WTC11 (cell line): ENCODE measurements at places on chromosomes 5 and 9. TPM values are rescaled to one million over a fixed set of nuclear protein-coding genes. Genes with fewer than 3 reads are reported as not detected.

IFNK gene
- not detected in 3 replicates for total RNA-seq

DNA sequence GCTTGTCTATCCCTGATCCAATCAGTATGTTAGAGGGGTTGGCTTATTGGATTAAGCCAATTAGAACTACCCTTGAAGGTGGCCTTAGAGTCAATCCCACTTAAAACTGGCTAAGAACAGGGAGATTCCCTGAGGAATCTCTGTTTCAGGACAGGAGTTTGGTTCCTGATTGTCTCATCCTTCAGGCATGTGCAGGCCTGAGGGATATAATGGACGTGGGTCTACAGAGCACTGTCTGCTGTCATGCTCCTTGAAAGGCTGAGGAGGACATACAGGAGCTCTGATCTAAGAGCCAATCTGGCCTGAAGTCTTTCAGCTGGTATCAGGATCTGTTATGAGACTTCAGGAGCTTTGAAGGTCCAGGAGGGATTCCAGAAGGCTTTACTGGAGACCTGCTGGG, 36.2 kb upstream of the PRXL2C start:
- H3K27ac ChIP-seq, result no peak overlapping the region
- no peak overlapping the region for H3K4me3 ChIP-seq
- peaks cover 3% of the 10 kb centered on the region for H3K4me1 ChIP-seq
- peaks cover 29% of the 10 kb centered on the region for H3K36me3 ChIP-seq

DNA sequence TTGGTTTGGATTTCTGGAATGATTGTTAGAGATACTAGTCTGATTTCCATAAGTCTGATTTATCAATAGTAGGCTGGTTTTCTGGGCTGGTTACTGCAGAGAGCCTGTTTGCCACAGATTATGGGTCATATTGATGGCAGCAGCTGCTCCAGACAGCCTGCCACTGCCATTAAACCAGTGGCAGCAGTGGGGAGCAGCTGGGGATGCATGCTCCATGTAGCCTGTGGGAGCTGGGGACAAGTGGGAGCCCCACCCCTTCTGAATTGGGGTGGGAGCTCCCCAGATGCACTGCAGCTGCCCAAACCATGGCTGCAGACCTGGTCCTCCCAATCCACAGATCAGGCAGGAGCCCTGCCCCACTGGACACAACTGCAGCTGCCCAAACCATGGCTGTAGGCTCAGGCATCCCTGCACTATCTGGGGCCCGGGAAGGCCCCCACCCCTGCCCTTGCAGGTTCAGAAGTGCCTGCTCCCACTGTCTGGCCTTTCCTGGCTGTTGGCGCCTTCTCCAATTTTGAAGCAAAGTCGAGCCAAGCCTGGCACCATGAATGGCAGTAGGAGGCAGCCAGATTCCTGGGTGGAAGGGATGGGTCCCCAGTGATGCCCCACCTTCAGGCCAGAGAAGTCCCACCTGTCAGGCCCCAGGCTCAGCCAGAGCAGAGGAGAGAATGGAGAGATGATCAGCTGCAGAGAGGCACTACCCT, 402.9 kb upstream of the TYRP1 start:
- no peaks in the 10 kb centered on the region for H3K36me3 ChIP-seq
- H3K4me1 ChIP-seq, result peaks cover 9% of the 10 kb centered on the region
- no peak overlapping the region for H3K4me3 ChIP-seq
- DNase-seq, result no peak
- H3K27me3 ChIP-seq, result no peaks in the 10 kb centered on the region

GRCh38 chr5:12099296-12099695, 195.1 kb upstream of the CTNND2 start:
- no peaks in the 10 kb centered on the region; the same call in 1 of the 2 replicates for H3K27me3 ChIP-seq
- H3K36me3 ChIP-seq, result no peaks in the 10 kb centered on the region
- no peak for DNase-seq
- H3K27ac ChIP-seq, result no peak overlapping the region
- H3K4me3 ChIP-seq, result no peak overlapping the region
- H3K4me1 ChIP-seq, result peaks cover 6% of the 10 kb centered on the region

DNA sequence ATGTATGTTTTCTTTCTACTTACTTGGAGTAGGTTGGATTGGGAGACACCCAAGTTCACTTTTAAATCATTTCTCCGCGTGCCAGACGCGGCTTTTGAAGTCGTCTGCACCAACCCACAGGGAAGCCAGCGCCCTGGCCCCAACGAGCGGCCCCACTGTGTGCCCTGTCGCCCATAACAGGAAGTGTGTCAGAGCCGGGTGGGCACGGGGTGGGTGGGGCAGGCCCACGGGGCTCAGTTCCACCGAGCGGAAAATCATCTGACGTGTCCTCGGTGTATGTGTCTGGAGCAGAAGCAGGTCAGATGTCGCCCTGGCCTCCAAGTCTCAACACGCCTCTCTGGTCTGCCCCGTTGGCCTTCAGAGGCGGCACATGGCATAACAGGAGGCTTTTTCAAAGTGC, 22.7 kb upstream of the SMIM23 start:
- DNase-seq, result no peak
- peaks cover 12% of the 10 kb centered on the region for H3K36me3 ChIP-seq
- H3K27me3 ChIP-seq, result no peaks in the 10 kb centered on the region
- H3K4me1 ChIP-seq, result no peaks in the 10 kb centered on the region

DNA sequence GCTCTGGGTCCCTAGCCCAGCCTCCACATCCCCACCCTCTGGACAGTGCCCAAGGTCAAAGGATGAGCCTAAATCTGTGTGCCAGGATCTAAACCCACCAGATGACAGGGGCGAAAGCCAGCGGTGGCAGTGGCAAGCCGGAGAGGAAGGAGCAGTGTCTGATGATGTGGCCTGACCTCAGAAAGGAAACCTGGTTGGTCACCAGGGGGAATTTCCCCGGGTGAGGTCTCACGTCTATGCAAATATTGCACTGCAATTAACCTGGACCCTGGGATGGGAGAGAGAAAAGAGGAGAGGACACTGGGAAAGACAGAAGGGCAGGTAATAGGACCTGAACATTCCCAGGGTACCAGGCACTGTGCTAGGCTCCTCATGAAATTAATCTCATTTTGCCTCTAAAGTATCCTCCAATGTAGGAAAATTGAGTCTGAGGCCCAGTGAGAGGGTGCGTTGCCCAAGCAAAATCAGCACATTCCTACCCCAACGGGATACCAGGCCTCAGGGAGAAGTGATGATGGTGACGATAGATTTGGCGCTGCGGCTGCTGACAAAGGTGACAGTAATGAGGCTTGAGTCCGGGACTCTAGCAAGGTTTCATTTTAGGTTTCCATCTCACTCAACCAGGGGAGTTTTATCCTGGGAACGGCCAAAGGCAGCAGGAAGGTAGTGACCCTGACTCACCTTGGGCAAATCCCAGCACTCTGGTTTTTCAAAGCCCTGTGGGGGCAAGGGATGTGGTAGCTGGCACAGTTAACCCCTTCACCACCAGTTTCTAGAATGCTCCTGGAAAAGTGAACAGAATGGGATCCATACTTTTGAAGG, 13.4 kb upstream of the TNIP1 start:
- H3K27ac ChIP-seq, result no peak overlapping the region
- H3K36me3 ChIP-seq, result no peaks in the 10 kb centered on the region
- DNase-seq, result no peak
- no peaks in the 10 kb centered on the region for H3K27me3 ChIP-seq
- H3K4me3 ChIP-seq, result no peak overlapping the region

DNA sequence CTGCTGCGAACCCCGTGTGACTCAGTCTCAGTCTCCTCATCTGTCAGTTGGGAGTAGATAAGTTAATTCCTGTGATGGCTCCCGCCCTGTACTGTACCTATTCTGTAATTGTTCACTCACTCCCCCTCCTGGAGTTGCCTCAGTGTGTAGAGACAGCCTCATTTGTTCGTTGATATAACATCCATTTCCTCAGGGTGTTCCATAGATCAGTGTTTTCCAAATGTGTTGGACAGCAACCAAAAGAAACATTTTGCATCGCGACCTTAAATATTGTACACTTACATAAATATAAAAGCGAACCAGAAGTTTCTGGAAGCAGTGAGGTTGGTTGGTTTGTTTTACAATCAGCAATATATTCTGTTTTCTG, 698 bp downstream of the NFX1 start:
- no peaks in the 10 kb centered on the region for H3K27me3 ChIP-seq
- no peak for DNase-seq
- peak overlapping the region; percentile 99 for H3K4me3 ChIP-seq
- H3K27ac ChIP-seq, result peak overlapping the region; percentile 99
- peaks cover 14% of the 10 kb centered on the region for H3K4me1 ChIP-seq

DNA sequence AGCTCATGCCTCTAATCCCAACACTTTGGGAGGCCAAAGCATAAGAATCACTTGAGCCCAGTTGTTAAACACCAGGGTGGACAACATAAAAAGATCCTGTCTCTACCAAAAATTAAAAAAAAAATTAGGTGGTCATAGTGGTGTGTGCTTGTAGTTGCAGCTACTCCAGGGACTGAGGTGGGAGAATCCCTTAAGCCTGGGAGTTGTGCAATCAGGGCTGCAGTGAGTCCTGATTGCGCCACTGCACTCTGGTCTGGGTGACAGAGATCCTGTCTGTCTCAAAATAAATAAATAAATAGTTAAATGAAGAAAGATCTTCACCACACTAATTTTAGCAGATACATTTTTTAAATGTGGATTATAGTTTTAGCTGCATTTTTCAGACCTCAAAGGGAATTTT, 433.2 kb downstream of the MAT2B start:
- no peaks in the 10 kb centered on the region for H3K36me3 ChIP-seq
- H3K27me3 ChIP-seq, result no peaks in the 10 kb centered on the region
- DNase-seq, result no peak
- H3K27ac ChIP-seq, result no peak overlapping the region

DNA sequence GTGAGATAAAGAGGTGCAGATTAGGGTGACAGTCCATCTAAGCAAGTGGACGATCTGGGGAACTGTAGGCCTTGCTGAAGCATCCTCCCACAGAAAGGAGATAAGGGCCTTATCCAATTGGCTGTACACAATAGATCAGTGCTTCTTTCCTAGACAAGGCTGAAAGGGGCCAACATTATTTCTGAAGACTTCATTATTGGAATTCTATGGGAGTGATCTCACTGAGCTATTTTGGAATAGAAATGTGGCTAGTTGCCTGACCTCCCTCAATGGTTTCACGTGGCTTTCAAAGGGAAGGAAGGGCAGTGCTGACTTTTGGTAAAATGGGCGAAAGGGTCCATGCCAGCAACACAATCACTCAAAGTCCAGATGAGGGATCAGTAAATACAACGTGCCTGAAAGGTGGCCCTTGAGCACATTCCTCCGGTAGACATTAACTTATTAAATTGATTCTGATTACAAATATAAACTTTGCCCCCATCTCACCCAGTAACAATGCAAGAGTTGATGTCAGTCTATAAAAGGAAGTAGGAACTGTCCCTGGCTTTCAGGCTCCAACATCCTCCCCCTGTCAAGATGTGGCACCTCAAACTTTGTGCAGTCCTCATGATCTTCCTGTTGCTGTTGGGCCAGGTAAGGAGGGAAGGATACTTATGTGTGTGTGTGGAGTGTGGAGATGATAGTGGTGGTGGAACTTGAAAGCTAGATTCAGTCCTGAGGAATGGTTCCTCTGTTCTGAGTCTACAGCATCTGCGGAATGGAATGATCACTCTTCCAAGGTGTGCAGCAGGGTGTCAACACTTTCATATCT, at the start of gene LEAP2:
LEAP2 (plus strand) TSS at position 550 of the 811 bp plus-strand sequence; CDS start at position 577, 27 bp downstream.
- no peaks in the 10 kb centered on the region for H3K4me1 ChIP-seq
- no peak within 1 kb of the TSS; the same call in 1 of the 2 replicates for H3K27ac ChIP-seq
- no peak for DNase-seq
- H3K36me3 ChIP-seq, result peaks cover 22% of the 10 kb centered on the region

- peaks cover 6% of the 10 kb centered on the region for H3K4me1 ChIP-seq
- H3K27ac ChIP-seq, result no peak overlapping the region
- H3K27me3 ChIP-seq, result no peaks in the 10 kb centered on the region
- H3K4me3 ChIP-seq, result no peak overlapping the region
- H3K36me3 ChIP-seq, result no peaks in the 10 kb centered on the region
Measured at GRCh38 chr5:133509742-133510079, 102.6 kb downstream of the FSTL4 start.

DNA sequence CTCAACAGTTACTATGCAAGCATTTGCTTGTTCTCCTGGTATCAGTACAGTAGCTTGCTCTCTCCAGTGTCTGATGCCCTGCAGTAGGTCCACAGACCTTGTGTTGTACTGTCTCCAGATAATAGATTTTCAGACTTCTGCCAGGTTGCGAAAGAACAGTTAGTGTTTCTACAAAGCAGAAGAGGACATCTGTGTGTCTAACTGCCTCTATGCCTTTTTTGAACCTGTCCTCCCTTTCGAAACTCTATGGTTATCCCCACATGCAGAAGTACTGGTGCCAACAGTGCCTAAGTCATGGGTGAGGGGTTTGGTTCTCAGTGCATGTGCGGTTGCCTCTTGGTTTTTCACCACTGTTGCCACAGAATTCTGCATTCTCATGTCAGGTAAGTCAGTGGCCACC, 45.9 kb downstream of the KCNN2 start:
- H3K27ac ChIP-seq, result no peak overlapping the region
- H3K36me3 ChIP-seq, result no peaks in the 10 kb centered on the region
- DNase-seq, result no peak
- H3K27me3 ChIP-seq, result no peaks in the 10 kb centered on the region
- H3K4me1 ChIP-seq, result peaks cover 37% of the 10 kb centered on the region
- H3K4me3 ChIP-seq, result no peak overlapping the region

GRCh38 chr5:140205952-140206351, 31.0 kb downstream of the CYSTM1 start:
- no peaks in the 10 kb centered on the region for H3K27me3 ChIP-seq
- no peak overlapping the region for H3K4me3 ChIP-seq
- H3K36me3 ChIP-seq, result no peaks in the 10 kb centered on the region
- peaks cover 12% of the 10 kb centered on the region for H3K4me1 ChIP-seq

DNA sequence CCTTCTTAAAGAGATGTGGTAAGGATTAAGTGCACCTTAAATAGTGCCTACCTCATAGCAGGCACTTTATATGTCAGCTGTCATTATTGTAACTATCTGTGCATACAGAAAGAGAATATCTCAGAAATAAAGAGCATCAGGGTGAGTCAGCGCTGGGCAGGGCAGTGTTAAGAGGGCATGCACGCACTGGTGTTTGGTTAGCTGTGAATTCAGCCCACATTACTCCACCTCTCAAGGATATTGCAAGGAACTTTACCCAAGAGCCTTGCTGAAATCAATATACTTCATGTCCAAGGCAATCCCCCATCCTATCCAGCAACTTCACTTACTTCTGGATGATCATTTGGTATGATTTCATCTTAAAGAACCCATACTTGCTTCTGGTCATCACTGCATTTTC, 300.9 kb downstream of the NTRK2 start:
- no peak for DNase-seq
- no peak overlapping the region for H3K4me3 ChIP-seq
- H3K27me3 ChIP-seq, result peaks cover 4% of the 10 kb centered on the region
- no peak overlapping the region for H3K27ac ChIP-seq
- no peaks in the 10 kb centered on the region for H3K36me3 ChIP-seq
